ENCODE measurements at places on chromosomes 2 and 18.

DNA sequence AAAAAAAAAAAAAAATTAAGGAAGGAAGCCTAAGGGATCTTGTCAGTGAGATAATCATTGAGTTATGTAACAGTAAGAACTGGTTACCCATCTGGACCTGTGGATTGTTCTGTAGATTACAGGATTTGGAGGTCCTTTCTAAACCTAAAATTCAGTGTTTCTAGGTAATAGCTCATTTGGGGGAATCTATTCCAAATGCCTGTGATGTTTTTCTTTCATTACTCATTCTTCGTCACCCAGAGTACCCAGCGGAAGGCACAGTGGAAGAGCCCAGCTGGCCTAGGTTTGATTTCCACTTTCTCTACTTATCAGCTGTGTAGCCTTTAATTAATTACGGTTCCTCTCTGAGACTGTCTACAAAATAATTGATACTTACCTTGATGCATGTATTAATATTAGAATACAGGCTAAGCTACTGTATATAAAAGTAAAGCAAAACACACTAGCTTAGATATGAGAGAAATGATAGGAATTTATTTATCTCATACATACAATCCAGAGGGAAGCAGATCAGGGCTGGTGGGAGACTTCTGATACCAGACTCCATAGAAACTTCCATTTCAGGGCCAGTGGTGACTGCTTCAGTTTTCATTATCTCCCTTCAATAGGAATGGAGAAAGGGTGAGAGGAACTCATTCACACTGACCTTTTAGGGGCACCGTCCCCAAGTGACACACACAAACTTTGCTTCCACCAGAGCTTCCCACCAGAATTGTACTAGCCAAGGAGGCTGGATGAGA, 115.8 kb upstream of the NOSTRIN start:
- no peak for DNase-seq

- DNase-seq, result no peak
Observed at GRCh38 chr18:50558948-50559751, 737 bp upstream of the MAPK4 start.

- DNase-seq, result no peak
Observed at GRCh38 chr2:113078350-113078839, 10.6 kb downstream of the IL1F10 start.

DNA sequence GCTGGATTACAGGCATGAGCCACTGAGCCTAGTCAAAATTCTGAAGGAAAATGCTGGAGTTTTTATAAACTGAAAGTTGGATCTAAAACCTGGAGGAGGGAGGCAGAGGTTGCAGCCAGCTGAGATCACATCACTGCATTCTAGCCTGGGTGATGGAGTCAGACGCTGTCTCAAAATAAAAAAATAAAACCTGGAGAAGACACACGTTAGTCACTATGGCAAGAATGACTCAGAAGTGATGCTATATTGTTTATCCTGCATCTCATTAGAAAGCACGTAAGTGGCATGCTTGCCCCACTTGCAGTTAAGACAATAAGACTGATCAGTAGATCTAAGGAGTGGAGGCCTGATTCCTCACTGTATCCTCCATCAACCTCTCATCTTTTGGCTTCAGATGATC, 106.6 kb upstream of the STON1 start:
- no peak for DNase-seq

GRCh38 chr18:23758281-23758680, 69.0 kb downstream of the LAMA3 start:
- no peak for DNase-seq

- no peak for DNase-seq
Observed at GRCh38 chr2:185859506-185859905, 120.9 kb downstream of the FSIP2 start.

GRCh38 chr2:132470746-132471145, 54.1 kb downstream of the GPR39 start:
- DNase-seq, result no peak

- no peak for DNase-seq
Observed at GRCh38 chr18:9808295-9809241, 77.2 kb upstream of the TXNDC2 start.
